GM23248 (cell line): ENCODE measurements at places on chromosomes 7 and 10. TPM values are rescaled to one million over a fixed set of nuclear protein-coding genes. Genes with fewer than 3 reads are reported as not detected.

FAM25C gene
- total RNA-seq = not detected in 2 replicates

ADCYAP1R1 gene
- not detected in 2 replicates for total RNA-seq

PAX2 gene
- not detected in 2 replicates for total RNA-seq

GARIN1A gene
- total RNA-seq = 0.43 and 0.89 TPM in 2 replicates

KLF14 gene
- 0.11 TPM in 1 of 2 replicates, not detected in the other for total RNA-seq

SLC18A3 gene
- total RNA-seq = not detected in 2 replicates

TMEM229A gene
- not detected in 2 replicates for total RNA-seq

EEPD1 gene
- 5.2 and 13.3 TPM in 2 replicates for total RNA-seq

CHAT gene
- total RNA-seq = not detected in 2 replicates
